ENCODE measurements at places on chromosomes 7 and 10.

GRCh38 chr10:17430647-17431355 lies 23.6 kb downstream of the ST8SIA6 start:
- peak; percentile 56 for DNase-seq

GRCh38 chr7:121459148-121459547 lies 63.0 kb upstream of the FAM3C start:
- no peak for DNase-seq

- DNase-seq = no peak
Observed at GRCh38 chr10:100184840-100185239, 989 bp downstream of the ERLIN1 start.

DNA sequence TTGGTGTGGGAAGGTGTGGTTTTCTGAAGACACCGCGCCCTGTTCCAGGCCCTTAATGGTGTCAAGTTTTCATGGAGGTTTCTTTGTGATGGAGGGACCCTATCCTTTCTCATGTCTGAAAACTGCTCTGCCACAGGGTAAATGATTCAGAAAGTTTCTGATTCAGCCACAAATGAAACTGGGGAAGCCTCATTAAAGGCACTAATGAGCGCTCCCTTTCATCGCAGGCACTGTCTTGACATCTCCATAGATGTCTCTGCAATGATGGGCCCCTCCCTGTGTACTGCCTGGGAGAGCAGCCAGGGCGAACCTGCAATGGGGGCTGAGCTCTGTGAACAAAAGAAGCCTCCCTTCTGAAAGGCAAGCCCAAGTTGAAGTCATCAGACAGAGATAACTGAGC lies 355.3 kb downstream of the PRPF18 start:
- no peak for DNase-seq

- DNase-seq = no peak
Observed at GRCh38 chr7:39306016-39306570, 260.1 kb upstream of the YAE1 start.

GRCh38 chr10:87868277-87868676 lies 4.9 kb downstream of the PTEN start:
- no peak for DNase-seq

DNA sequence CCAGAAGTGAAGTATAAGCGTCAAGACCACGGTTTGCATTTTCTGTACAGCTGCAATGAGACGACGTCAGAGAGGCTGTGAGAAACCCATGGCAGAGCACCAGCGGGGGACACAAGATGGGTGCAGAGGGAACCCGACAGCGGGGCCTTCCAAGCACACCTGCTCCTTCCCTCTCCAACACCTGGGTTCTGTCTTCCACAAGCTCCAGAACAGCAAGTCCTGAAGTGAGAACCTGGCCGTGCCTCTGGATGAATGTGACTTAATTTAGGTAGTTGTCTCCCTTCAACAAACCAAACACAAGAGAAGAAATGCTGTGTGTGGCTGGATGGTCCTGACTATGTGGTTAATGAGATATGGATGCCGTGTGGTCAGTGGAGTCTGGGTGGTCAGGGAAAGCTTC lies 76.1 kb downstream of the ADAM12 start:
- no peak for DNase-seq

DNA sequence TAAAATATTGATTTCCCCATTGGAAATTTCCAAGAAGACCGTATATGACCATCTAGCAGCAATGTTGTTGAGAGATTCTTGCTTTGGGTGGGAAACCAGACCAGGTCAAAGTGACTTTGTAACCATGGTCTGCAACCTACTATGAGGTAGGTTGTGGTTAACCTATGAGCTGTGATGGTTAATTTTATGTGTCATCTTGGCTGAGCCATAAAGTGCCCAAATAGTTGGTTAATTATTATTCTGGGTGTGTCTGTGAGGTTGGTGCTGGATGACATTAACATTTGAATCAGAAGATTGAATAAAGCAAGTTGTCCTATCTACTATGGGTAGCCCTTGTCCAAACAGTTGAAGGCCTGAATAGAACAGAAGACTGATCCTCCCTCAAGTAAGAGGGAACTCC lies 18.3 kb upstream of the RALA start:
- no peak for DNase-seq

GRCh38 chr7:90092506-90092905 lies 61.8 kb upstream of the STEAP1 start:
- DNase-seq = no peak

DNA sequence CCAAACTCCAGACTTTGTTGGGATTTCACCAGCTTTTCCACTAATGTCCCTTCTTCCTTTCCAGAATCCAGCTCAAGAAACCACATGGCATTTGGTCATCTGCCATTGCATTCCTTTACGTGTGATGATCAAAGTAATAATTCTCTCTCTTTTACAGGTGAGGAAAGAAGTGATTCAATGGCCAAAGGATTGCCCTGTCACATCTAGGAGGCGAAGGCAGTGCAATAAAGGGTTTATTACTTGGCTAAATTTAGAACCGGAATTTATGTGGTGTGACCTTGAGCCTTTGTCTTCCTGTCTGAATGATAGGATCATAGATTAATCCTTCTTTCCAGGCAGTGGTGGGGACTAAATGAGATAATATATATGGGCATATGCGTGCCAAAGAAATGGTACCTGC lies 58.3 kb upstream of the COBL start:
- no peak for DNase-seq
